ENCODE measurements at places on chromosomes 4 and X.

GRCh38 chr4:177283167-177283566 is 26.5 kb upstream of the NEIL3 start:
- DNase-seq, result no peak

DNA sequence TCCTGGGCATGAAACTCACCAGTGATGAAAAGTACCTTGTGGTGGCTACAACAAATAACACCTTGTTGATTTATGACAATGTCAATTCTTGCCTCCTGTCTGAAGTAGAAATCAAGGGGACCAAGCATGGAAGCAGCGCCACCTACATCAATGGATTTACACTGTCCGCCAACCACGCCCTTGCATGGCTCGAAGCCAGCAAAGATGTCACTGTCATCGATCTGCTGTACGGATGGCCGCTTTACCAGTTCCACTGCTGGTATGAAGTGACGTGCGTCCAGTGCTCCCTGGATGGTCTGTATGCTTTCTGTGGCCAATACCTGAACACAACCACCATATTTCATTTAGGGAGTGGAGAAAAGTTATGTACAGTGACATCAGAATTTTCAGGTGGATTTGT is 200.5 kb downstream of the NWD2 start:
- no peak for DNase-seq

- no peak for DNase-seq
These were observed 823.2 kb upstream of the FRG1 start for GRCh38 chr4:189117426-189117825.

GRCh38 chrX:42472727-42473126 is 305.2 kb downstream of the PPP1R2C start:
- no peak for DNase-seq

GRCh38 chrX:115584696-115585095 is 23.7 kb downstream of the PLS3 start:
- no peak for DNase-seq

DNA sequence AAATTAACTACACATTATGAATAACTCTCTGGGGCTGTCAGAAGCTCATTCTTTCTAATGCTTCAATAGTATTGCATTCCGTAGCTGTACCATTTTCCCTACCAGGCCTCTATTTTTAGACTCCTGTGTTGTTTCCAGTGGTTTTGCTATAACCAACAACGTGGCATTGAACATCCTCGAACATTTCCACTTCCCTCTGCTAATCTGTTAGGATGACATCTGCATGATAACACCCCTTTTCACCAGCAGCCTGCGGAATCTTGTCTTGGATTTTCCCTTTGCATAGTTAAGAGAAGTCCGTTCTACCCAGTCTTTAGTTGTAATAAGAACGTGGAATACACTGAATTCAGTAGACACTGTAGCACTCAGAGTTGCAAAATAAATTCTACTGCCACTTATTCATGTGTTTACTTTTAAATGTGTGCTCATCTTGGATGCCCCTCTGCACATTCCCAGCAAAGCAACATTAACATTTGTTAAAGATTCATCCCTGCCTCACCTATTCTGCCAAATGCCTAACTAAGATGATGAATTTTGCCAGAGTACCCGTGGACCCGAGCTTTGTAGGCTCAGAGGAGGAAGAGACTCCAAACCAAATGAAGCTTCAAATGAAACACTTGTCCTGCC is 55.6 kb downstream of the SEL1L3 start:
- no peak for DNase-seq

GRCh38 chr4:186702297-186702696 is 21.4 kb downstream of the FAT1 start:
- no peak for DNase-seq

- DNase-seq, result peak; percentile 32
These were observed 22.0 kb downstream of the DYNLT3 start for GRCh38 chrX:37825215-37825842.

- no peak for DNase-seq
These were observed 62.6 kb downstream of the JAKMIP1 start for GRCh38 chr4:6137747-6138135.

DNA sequence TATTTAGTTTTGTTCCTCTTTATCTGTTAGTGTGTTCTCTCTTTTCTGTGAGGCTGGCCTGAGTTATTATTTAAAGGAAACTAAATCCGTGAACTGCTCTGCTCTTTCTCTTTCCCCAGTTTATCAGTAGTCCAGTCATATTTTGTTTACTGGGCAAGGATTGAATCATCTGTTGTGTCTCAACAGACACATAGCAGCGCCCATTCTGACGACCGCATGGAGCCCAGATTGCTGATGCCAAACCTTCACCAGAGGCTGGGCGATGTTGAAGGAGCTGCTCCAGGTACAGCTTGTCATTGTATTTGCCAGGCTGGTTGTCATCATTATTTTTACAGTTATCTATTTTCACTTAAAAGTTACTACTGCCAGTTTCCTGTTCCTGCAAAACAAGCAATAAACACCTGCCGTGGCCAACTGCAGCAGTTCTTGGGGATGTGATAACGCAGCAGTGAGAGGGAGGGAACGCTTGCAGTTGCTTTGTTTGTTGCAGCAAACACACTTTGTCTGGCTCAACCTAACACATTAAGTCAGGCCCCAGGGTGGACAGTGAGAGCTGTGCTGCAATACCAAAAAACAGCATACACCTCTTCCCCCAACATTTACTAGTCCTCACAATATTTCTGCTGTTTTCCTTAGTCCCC is 10.1 kb downstream of the REELD1 start:
- DNase-seq, result no peak
